ENCODE measurements at places on chromosomes 4 and X.
A peak's percentile ranks its signal among the peaks of the same experiment; 100 is the strongest.

- DNase-seq: no peak
These were observed 30.2 kb downstream of the PPP2R3B start for GRCh38 chrX:356385-357034.

DNA sequence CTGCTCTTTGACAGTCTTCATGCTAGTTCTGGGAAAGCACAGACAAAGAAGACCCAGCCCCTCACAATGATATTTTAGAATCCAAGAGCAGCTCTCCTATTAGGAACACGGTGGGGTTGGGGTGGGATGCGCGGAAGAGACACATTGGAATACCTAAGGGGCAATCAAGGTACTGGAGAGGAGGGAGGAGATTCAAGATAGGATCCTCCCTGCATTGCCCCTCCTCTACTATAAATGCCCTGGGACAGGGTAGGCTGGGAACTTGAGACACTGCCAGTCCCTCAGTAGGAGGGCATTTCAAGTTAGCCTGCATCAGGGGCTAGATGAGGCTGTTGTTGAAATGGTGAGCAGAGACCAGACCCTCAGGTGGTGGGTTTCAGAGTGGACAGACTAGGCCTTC, 5.1 kb downstream of the MAGEB17 start:
- DNase-seq: no peak

GRCh38 chrX:49627086-49627777, 28.4 kb downstream of the GAGE1 start:
- peak; percentile 7 for DNase-seq

DNA sequence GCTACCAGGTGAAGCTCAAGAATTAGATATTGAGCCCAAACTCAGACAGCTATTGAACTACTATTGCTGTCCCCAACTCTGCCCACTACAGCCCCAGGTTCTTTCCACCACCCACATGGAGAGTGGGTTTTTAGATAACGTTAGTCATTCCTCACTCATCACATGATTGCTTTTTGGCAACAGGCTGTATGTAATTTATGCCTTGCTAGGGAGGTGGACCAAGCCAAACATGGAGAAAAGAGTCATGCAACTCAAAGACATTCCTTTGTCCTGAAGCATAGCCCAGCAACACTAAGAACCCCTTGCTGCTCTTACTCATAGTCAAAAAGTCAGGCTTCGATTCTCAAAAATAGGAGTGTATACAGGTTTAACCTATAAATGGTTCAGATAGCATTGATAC, 275.9 kb upstream of the VCX3A start:
- DNase-seq: no peak

DNA sequence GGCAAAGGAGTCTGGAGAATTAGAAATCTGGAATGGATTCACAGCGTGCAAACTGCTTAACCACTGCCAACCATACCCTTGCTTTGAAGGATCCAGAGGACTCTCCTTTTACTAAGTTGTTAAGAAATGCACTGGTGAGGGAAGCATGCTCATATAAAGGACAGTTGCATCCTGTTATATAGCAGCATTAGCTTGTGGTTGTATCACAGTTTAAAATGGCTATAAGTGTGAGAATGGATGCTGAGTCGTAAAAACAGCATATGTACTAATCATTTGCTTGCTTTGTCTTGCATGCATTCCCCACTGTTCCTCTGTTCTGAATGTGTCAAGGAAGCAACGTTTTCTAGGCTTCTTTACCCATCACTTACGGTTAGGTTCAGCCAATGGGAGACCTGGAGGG, 101.1 kb downstream of the CXCL13 start:
- no peak for DNase-seq

DNA sequence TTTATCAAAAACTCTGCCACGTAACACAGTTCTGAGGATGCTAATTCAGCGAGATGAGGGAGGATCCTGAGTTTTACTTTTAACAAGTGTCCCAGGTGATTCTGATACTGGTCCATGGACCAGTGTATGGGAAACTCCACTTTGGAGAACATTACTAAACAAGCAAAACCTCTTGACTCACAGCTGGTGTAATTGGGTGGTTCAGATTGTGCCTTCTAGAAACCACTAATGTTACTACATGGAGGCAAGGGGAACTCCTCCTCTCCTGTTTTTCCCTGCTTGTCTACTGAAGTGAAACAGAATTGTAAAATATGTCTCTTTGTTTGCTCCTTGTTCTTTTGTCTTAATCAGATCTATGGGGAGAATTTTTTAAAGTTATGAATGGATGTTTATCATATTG, 62.6 kb downstream of the FRAS1 start:
- no peak for DNase-seq

Measured in stimulated activated CD4-positive, alpha-beta T cell treated with anti-CD3 and anti-CD28 coated beads, Interleukin-2, amount 100 ng/mL, for 4 hours (primary cell).